Activated gamma-delta T cell treated with anti-CD3 and anti-CD28 coated beads, Interleukin-2, amount 50 U/mL, for 16 hours (primary cell): ENCODE measurements at places on chromosomes 7 and 10.

- DNase-seq = no peak
These were observed 19.0 kb downstream of the GIMAP4 start for GRCh38 chr7:150586068-150586784.

- DNase-seq = no peak
These were observed 38.1 kb downstream of the ELMO1 start for GRCh38 chr7:37410305-37411229.

DNA sequence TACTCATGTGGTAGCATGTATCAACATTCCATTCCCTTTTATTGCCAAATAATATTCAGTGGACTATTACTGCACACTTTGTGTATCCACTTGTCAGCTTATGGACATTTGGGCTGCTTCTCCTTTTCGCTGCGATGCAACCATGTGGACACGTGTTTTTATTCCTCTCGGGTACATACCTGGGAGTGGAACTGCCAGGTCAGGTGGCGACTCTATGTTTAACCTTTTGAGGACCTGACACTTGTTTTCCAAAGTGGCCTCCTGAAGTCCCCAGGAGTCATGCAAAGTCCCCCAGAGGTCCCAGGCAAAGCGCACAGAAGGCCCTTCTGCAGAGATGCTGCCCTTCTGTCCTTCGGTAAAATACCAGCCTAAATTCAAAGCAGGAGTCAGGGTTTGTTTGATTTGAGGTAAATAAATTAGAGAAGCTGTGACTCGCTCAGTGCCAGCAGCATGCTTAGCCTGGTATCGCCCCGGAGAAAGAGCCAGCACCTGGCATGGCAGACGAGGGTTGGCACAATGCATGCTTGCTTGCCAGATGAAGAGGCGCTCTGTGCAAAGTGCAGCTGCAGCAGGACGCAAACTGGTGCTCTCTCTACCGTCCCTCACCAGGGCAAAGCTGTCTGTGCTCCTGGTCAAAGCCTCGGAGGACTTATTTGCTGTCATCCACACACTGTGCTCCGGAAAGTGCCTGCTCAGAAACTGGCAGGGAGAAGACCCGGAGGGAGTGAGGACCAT is 37.8 kb downstream of the HIPK2 start:
- no peak for DNase-seq

- no peak for DNase-seq
These were observed 153.6 kb downstream of the CELF2 start for GRCh38 chr10:11170993-11171851.

GRCh38 chr7:157476201-157476600 is 139.4 kb downstream of the DNAJB6 start:
- no peak for DNase-seq

- no peak for DNase-seq
These were observed 90.9 kb upstream of the TNRC18 start for GRCh38 chr7:5514440-5515035.
